Stimulated activated CD4-positive, alpha-beta T cell treated with anti-CD3 and anti-CD28 coated beads, Interleukin-1b, Interleukin-23, amount 100 ng/mL, for 4 hours (primary cell): ENCODE measurements at places on chromosomes 6 and 20.

DNA sequence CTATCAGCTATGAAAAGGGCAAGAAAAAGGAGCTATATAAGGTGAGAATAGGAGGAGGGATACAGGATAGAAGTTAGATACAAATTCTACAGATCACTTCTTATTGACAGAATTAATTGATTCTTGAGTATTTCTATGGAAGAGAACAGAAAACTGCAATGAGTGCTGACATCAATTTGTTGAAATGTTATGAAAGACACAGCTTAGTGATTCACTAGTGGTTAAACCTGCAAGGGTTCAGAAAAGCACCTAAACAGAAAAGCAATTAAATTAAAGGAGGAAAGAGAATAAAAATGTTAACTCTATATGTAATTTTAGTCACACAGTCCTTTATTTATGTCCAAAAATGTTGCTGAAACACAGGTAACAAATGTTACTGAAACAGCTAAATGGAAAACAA is 254.4 kb upstream of the RUNX2 start:
- no peak for DNase-seq

DNA sequence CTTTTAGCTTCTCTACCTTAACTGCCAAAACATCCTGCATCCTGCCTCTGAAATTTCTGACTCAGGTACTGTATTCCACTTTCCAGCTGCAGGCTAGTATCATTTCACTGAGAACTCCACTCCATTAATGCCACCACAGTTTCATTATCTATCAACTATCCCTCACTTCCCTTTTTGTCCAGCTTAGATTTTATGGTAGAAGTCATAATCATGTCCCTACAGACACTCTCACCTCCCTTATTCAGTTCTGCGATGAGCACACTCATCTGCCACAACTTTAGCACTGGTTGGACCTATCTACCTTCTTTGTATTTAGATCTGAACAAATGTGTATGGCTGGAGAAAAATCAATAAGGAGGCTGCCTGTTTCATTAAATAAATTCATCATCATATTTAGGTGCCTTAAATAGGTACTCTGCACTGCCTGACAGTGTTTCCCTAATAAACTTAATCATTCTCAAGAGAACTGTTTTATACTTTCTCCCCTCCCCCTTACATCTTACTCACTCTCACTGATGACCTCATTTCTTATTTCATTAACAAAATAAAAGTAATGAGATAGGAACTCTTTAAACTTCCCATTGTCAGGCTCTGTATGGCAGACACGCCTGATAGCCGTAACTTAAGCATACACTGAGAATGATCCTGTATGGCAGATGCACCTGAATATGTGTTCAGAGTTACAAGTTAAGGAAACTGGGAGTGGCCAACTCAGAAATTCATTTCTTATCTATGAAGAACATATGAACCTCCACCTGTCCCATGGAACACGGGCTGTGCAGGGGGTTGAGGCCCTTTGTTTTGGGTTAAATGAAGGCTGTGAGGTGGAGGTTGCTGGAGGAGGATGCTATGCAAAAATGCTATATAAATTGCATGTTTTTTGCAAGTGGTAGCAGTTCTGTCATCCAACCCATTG is 95.3 kb upstream of the MAN1A1 start:
- DNase-seq, result no peak

DNA sequence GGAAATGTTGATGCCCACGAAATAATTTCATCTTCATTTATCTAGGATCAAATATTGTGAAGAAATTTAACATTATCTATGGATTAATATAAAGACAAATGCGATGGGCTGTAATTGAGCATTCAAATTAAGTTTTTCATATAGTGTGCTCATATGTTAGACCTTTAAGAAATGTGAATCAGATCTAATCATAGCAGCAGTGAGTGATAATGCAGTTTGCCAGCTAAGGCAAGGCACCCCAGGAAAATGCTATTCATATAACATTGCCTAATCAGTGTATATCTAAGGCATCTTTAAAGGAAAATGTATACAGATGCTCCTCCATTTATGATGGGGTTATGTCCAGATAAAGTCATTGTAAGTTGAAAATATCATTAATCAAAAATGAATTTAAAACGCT is 135.2 kb downstream of the KCNQ5 start:
- DNase-seq, result no peak

DNA sequence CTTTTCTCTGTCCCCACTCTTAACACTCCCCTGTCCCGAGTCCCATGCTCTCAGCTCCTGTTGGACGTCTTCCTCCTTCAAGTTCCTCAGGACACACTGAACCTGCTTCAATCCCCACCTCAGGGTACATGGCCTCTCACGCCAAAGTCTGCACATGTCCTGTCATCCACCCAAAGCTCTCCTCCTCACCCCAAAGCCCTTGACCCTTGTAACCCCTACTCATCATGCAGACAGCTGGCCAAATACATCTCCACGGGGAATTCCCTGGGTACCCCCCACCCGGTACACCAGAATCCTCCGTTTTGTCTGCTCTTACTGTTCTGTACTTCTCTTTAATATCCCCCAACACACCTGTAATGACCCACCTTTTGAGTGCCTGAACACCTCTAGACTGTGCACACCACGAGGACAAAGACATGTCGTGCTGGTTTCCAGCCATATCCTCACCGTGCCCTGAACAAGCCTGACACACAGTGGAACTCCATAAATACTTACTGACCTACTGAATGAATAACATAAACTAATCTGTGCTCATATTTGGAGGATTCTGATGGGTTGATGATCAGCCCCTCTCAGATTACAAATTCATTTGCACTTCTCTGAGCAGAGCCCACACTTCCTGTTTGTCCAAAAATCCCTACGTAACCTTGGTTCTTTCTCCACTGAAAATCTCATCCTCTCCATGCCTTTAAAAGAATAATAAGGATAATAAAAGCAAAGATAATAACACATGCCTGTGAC is 66.8 kb upstream of the EYA2 start:
- DNase-seq, result no peak

DNA sequence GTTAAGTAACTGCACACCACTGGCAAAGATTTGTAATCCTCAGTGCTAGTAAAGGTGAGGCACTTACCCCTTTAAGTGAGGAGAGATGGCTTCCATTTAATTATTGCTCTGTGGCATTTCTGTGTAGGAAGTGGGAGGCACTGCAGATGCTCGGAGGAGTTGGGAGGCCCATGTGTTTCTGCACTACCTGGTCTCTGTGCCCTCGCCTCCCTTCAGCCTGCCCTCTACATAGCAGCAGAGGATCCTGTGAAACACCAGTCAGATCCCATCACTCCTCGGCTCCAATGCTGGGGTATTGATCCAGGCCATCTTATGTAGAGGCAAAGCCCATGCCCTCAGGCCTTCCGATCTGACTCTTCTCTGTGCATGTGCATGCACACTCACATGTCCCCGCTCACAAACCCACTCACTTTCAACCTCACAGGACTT is 67.0 kb downstream of the SLX4IP start:
- DNase-seq, result no peak

GRCh38 chr20:22615425-22615824 is 31.1 kb upstream of the FOXA2 start:
- no peak for DNase-seq

DNA sequence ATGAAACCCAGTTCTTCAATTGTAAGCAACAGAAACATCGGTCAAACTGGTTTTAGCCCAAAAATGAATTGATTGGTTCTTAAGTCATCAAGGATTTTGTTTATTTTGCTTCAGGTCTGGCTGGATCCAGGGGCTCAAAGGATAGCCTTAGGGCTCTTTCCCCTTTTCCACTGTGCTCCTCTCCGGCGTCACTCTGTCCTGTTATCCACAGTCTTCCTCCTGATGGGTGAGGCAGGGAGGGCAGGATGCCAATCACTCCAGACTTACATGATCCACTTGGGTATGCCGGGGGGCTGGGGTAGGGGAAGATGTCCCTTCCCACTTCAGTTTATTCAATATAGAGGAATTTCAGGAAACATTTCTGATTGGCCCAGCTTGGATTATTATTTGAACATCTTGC is 40.0 kb downstream of the PLAGL2 start:
- no peak for DNase-seq

DNA sequence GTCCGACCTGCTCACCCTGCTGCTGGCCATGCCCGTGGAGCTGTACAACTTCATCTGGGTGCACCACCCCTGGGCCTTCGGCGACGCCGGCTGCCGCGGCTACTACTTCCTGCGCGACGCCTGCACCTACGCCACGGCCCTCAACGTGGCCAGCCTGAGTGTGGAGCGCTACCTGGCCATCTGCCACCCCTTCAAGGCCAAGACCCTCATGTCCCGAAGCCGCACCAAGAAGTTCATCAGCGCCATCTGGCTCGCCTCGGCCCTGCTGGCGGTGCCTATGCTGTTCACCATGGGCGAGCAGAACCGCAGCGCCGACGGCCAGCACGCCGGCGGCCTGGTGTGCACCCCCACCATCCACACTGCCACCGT is 885 bp downstream of the NTSR1 start:
- no peak for DNase-seq

DNA sequence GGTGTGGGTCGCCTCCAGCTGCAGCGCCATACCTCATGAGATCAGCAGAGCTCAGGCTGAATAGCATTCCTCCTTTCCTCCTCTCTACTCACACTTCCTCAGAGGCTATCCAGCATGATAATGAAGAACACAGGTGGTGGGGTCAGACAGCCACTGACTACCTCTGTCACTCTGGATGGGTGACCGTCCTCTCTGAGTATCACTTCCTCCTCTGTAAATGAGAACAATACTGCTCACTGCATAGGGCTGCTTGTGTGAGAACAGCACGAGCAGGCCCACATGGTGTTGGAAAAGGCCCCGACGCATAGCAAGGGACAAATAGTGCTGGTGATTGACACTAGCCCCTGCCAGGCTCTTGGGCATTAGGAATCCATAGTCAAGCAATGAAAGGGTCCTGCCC is 239.1 kb downstream of the PRKN start:
- no peak for DNase-seq

- DNase-seq, result no peak
Measured at GRCh38 chr20:19757487-19758132, 448 bp upstream of the RIN2 start.

DNA sequence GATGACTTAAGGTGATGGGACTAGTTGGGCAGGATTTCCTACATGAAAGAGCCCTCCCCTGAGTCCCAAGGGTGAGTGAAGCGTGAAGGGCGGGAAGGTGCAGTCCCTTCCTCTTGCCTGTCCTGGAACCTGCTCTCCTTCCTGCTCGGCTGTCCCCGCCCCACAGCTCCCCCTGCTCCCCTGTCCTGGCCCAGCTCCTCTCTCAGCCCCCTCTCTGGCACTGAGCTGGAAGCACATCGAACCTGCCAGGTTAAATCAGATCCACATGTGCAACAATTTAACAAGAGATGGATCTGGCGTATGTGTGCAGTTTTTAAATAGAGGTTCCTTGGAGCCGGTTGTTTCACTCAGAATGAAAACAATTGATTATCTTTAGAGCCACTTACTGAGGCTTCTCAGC is 95.0 kb downstream of the LRFN2 start:
- no peak for DNase-seq

DNA sequence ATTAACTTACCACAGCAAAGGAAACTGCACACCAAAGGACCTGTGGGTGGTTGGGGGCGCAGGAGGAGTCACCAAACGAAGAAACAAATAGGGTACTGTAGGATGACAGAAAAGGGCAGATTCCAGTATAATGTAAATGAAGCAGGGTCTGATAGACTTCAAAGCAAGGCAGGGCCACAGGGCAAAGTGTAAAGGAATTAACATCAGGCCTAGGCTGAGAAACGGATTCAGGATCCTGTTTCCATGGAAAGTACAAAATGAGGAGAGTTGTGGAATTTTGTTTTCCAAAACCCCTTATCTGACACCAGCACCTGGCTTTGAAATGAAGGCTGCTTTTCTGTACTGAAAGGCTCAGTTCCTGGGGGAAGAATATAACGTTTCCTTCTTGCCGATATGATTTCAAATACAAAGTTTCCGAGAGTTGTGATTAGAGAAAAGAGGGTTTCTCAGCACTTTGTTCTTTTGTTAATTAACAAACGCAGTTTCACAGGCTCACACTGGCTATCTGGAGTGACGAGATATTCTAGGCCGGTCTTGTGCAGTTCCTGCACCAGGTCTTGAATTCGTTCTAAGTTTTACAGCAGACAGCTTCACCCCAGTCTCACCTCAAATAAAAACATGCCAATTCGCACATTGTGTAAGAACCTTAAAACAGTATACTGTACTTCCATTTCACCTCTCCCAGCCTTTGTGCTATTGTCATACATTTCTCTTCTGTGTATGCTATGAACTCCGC is 5.8 kb downstream of the DEFB123 start:
- DNase-seq, result no peak

DNA sequence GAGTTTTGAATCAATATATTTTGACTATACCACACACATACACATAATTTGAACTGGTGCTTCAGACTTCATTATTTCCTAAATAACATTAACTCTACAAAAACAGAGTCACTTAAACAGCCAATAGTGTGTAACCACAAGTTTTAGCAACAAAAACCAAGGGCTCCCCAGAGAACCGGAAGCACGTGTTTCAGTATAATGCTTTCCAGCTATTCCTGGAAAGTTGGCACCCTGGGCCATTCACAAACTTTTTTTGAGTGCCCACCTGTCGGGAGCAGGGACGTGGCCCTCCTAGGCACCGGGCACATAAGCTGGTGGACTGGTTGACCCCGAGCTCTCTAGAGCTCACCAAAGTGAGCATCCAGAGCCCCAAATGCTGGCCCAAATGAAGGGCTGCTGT is 1.9 kb upstream of the SLC35D3 start:
- DNase-seq, result no peak

GRCh38 chr6:137043710-137044365 is 927 bp downstream of the IL20RA start:
- DNase-seq, result no peak
